ENCODE measurements at places on chromosomes 1 and 21.

- no peak for DNase-seq
Measured at GRCh38 chr1:181190364-181191035, 102.0 kb downstream of the IER5 start.

DNA sequence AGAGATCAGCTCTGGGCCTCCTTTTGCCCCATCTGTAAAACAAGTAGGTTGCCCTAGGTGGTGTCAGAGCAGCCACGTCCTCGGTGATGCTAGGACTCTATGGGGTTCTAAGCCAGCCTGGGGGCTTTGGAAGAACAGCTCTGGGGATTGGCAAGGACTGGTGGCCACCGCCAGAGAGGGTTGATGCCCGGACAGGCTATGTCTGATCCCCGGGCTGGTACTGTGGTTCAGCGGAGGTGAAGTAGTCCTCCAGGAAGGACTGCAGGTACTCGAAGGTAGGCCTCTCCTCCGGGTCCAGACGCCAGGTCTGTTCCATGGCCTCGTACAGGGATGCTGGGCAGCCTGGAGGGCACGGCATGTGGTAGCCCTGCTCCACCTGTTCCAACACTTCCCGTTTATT is 8.8 kb upstream of the AHDC1 start:
- DNase-seq, result no peak

DNA sequence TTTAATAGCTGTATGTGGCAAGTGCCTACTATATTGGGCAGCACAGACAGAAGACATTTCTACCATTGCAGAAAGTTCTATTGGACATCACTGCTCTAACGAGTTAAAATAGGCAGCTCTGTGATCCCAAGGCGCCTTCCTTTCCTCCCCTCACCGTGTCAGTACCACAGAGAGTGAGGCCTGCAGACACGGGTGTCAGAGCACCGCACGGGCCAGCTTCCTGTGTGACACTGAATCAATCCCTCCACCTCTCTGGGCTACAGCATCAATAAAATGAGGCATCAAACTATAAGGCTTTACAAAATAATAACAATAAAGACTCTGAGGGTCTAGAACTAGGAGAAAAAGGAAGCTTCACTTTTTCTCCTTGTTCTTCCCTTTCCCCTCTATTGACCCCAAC is 246.7 kb downstream of the FOXD2 start:
- no peak for DNase-seq

GRCh38 chr1:78440381-78440793 is 50.4 kb upstream of the PTGFR start:
- DNase-seq, result no peak

GRCh38 chr1:70156529-70157120 is 48.8 kb downstream of the LRRC40 start:
- no peak for DNase-seq

DNA sequence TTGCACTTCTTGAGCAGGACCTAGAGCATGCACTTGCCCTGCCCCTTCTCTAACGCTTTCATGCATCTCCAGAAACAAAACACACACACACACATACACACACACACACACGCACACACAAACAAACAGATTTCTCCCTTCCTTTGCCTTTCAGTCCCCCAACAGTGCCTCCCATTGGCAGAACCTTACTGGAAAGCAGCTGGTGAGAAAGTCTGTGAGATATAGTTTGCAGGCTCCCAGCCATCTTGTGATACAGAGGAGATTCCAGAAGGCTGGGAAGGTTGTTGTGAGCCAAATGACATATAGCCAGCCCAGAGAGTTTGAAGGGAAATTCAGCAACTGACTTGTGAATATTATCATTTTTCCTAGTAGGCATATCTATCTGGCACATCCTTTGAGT is 35.9 kb upstream of the ZRANB2 start:
- DNase-seq, result no peak
